NB4 (cell line): ENCODE measurements at places on chromosomes 2 and 18.

GRCh38 chr18:10850840-10851239 is 298.5 kb downstream of the PIEZO2 start:
- DNase-seq, result no peak

DNA sequence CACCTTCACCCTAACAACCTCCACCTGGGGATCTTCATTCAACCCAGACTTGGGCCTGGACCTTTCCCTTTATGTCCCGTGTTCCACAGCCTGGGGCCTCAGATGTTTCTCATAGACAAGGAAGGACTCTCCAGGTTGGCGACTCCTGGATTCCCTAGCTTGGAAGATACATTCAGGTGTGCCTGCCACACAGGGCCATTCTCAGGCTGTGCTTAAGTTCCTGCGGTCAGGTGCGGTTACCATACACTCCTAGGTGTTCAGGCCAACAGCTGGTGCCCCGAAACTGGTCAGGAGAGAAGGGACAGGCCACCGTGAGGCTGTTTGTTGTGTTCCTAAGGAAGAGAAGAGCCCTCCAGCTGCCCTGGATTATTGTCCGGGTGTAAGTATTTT is 15.6 kb downstream of the SLC4A3 start:
- DNase-seq, result no peak

DNA sequence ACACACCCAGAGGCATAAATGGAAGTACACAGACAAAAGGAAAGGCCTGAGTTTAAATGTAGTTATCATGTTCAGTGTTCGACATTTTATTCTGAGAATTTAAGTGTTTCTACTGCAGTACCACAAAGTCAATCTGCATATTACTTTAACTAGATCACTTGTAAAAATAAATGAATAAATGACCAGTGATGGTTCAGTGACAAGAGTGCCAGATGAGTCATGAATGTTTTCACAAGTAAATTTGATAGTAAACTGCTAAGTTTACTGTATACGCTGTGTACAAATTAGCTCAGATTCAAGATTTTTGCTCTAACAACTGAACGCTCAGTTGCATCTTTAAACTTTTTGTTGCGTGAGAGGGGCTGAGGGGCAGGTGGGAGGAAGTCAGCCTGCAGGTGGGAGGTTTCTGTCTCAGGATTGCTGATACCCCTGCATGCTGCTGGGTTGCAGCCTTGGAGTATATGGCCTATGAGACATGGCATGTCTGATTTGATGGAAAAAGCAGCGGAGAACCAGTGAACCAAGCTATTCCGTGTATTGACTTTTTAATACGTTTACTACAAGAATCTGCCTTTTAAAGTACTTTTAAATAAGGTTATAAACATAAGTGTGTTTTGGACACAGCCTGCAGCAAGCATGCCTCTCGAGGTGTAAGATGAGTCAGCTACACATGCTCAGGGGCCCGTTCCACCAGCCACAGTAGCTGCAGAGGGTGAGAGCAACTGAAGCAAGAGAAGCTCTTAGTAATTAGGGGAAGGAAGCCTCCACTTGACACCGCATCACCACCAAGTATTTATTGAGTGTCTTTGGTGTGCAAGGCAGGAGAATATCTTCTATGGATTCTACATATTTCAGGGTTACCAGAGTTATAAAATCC is 245.1 kb downstream of the NEDD4L start:
- DNase-seq, result peak; percentile 11

DNA sequence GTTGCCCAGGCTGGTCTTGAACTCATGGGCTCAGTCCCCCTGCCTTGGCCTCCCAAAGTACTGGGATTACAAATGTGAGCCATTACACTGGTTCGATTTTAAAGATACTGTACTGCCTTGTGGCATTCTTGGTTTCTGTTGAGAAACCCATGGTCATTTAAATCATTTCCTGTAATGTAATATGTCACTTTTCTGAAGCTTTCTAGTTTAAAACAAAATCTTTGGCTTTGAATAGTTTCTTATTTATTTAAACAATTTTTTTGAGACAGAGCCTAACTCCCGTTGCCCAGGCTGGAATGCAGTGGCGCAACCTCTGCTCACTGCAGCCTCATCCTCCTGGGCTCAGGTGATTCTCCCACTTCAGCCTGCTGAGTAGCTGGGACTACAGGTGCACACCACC is 8.9 kb downstream of the ZNF512 start:
- DNase-seq, result peak; percentile 23
